ENCODE measurements at places on chromosomes 12 and 14.

- no peak for DNase-seq
These were observed 1.1 kb upstream of the ZNF219 start for GRCh38 chr14:21099596-21099985.

GRCh38 chr12:67520606-67521005, 127.9 kb upstream of the DYRK2 start:
- no peak for DNase-seq

DNA sequence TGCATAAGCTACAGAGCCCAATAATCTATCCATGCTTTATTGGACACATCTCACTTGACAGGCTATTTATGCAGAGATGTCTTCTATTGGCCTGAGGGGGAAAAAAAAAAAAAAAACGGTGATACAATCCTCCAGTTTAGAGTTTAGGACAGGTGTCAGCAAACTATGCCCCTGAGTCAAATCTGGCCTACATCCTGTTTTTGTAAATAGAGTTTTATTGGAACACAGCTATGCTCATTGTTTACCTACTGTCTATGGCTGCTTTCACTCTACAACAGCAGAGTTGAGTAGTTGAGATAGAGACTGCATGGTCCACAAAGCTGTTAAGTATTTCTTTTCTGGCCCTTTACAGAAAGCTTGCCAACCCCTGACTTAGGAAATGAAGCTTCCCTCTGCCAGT, 403.1 kb downstream of the C12orf75 start:
- DNase-seq = no peak

- DNase-seq = peak; percentile 71
These were observed 21.7 kb downstream of the TMBIM6 start for GRCh38 chr12:49763006-49763591.
